ENCODE measurements at places on chromosomes 16 and 17.

GRCh38 chr17:42178817-42179216 lies 2.1 kb downstream of the KCNH4 start:
- no peak for DNase-seq

DNA sequence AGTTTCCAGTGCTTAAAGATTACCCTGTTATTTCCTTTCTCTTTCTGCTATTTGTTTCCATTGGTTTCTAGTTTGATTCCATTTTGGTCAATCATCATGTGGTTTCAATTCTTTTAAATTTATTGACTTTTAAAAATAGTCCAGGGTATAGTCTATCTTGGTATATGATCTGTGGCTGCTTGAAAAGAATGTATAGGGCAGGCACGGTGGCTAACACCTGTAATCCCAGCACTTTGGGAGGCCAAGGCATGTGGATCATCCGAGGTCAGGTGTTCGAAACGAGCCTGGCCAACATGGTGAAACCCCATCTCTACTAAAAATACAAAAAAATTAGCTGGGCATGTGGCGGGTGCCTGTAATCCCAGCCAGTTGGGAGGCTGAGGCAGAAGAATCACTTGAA lies 34.5 kb upstream of the NACA2 start:
- no peak for DNase-seq

GRCh38 chr16:57643147-57643874 lies 14.9 kb downstream of the ADGRG1 start:
- no peak for DNase-seq

DNA sequence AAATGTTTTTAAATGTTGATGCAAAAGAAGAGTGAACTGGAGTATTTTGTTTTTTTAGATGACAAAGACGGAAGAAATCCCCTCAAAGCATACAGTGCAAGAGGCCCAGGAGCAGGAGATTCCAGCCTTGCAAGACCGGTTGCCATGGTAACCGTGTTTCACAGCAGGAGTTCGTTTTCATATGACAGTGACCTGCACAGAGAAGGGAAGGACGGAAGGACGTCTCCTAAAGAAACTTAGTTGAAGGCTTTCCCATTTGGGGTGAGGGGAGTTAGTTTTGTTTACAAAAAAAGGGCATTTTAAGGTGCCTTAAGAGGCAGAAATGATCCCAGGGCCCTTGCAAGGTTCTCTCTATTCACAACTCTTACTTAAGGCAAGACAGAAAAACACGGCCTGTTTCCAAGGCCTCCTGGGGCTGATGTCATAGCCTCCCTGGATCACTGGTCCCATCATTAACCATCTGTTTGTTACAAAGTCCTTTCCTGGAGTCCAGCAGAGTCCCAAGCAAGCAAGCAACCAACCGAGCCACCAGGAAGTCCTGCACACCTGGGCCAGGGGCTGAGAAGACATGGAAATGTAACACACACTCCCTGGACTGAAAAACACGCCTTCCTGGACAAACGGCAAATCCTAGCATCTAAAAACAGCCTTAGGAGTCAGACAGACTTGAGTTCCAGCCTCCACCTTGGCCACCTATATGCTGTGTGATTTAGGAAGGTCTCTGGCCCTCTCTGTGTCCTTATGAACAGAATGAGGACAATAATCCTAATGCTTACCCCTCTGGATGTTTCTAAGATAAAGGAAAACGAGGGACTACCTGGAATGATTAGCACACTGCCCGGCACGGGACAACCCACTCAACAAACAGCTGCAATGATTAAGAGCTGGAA lies 30.3 kb upstream of the RPH3AL start:
- DNase-seq, result no peak

- DNase-seq, result no peak
Observed at GRCh38 chr17:77644181-77645071, 314.1 kb upstream of the TNRC6C start.

DNA sequence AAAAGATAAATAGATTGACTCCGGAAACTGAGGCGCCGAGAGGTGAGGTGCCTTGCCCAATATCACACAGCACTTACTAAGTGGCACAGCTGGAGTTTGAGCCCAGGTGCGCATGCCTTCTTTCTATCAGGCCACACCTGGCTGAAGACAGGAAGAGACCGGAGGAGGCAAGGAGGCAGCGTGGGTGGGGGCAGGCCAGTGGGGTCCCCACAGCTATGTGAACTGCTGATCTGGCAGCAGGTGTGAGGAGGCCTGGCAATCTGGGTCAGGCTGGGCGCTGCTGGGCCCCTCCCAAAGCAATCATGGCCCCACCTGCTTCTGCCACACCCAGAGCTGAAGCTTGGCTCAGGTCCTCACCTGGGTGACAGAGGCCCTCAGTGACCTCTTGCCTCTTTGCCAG lies 1.9 kb upstream of the GDPD3 start:
- DNase-seq, result no peak

DNA sequence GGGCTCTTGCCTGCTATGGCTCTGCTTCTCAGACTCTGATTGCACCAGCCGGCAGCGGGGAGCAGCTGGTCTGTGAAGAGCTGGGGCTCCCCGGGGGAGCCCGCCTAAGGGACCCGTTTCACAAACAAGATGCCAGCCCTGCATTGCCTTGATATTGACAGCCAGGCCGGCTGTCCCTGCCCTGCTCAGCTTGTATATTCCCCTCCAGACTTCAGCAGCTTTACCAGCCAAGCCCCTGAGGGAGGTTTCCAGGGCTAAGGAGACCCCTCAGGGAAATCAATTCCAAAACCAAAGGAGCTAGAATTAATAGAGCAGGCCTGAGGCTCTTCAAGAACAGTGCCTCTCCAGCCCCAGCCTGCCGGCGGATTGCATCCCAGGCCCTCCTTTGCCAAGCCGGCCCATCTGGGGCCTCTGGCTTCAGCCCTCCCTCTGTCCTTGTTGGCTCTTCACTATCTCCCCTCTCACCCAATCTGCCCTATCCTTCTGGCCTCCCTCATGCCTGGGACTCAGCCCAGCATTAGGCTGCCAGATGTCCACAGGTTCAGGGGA lies 5.7 kb downstream of the CALB2 start:
- DNase-seq, result no peak

DNA sequence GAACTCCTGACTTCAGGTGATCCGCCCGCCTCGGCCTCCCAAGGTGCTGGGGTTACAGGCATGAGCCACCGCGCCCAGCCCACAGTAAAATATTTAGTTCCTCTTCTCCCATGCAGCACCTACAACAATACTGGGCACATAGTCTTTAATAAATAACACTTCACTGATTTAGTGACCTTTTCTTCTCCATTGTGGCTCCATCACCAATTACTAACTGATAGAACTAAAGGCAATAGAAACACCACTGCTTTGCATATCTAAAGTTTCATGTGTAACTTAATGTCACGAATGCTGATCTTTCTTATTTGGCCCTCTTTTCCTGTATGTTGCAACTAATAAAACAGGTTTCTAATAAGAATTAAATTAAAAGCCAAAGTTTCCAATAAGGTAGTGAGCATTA lies 38.9 kb downstream of the TRIM37 start:
- no peak for DNase-seq

- DNase-seq, result no peak
Observed at GRCh38 chr16:50534958-50535357, 13.2 kb upstream of the NKD1 start.

DNA sequence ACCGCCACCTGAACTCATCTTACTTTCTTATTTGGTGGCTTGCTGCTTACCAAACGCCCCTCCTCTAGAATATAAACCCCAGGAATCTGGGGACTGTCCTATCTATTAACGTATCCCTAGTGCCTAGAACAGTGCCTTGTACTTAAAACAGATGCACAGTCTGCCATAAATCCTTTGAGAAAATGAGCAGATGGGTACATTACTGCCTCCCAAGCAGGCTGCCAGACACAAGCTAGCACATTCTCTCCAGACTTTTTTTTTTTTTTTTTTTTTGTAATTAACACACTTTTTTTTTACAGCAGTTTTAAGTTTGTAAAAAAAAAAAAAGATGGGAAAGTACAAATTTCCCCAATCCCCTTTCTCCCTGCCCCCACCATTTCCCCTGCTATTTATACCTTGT lies 57.3 kb upstream of the RPL38 start:
- no peak for DNase-seq

Data from esophagus squamous epithelium (tissue), 5 donors.